ENCODE measurements at places on chromosomes 13 and 19. TPM values are rescaled to one million over a fixed set of nuclear protein-coding genes. Genes with fewer than 3 reads are reported as not detected.

GRCh38 chr13:23025864-23026608 lies 154.7 kb upstream of the SGCG start:
- no peak for DNase-seq

DNA sequence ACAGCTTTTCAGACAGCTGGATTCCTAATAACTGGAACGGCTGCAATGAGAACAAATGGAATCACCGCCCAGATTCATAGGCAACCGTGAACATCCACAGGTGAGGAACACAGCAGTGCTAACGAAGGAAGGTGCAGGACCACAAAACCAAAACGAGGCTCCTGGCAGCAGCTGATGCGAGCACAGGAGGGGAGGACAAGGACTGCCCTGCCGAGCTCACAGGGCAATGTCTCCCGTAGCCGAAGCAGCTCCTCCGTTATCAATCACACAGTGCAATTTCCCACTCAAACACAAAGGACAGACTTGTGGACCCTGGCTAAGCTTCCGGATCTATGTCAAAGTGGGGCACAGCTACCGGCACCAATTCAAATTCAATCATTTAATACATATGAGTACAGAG lies 70.6 kb downstream of the STK24 start:
- no peak for DNase-seq

Gene APOE
- 0.18 TPM for total RNA-seq

GRCh38 chr13:62908321-62908720 lies 1492.7 kb upstream of the PCDH20 start:
- no peak for DNase-seq
